Small intestine (tissue), 16 donors: ENCODE measurements at places on chromosomes 3 and 15.
A peak's percentile ranks its signal among the peaks of the same experiment; 100 is the strongest.

- no peaks in the 10 kb centered on the region for H3K36me3 ChIP-seq
- no peak overlapping the region for H3K4me3 ChIP-seq
- no peaks in the 10 kb centered on the region for H3K27me3 ChIP-seq
- H3K27ac ChIP-seq, result no peak overlapping the region
- no peaks in the 10 kb centered on the region for H3K4me1 ChIP-seq
These were observed 259.3 kb downstream of the ZBBX start for GRCh38 chr3:167120828-167121227.

GRCh38 chr3:66706890-66707289 lies 206.1 kb upstream of the LRIG1 start:
- H3K27me3 ChIP-seq, result no peaks in the 10 kb centered on the region
- H3K4me3 ChIP-seq, result no peak overlapping the region
- H3K4me1 ChIP-seq, result no peaks in the 10 kb centered on the region
- H3K27ac ChIP-seq, result no peak overlapping the region
- H3K36me3 ChIP-seq, result no peaks in the 10 kb centered on the region

DNA sequence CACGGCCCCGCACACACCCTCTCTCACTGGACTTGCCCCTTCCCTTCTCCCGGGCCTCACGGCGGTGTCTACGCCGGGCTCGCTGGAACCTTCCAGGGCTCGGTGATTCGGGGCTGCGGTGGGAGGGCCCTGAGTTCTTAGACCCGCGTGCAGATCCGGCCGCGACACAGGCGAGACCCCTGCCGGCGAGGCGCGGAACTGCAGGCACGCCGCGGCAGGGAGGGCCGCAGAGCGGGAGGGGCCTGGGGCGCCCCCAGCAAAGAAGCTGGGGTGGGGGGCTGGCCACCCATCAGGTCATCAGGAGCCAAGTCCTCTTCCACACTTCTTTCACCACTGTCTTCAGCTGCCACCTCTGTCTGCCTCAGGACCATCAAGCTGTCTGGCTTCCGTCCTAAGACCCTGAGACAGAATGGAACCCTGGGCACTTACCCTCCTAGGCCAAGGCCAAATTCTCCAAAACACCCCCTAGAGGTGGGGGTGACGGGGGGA lies 164.5 kb downstream of the XXYLT1 start:
- no peak overlapping the region for H3K4me3 ChIP-seq
- no peaks in the 10 kb centered on the region for H3K36me3 ChIP-seq
- peak; percentile 25 for DNase-seq
- H3K27ac ChIP-seq, result no peak overlapping the region
- H3K27me3 ChIP-seq, result no peaks in the 10 kb centered on the region

DNA sequence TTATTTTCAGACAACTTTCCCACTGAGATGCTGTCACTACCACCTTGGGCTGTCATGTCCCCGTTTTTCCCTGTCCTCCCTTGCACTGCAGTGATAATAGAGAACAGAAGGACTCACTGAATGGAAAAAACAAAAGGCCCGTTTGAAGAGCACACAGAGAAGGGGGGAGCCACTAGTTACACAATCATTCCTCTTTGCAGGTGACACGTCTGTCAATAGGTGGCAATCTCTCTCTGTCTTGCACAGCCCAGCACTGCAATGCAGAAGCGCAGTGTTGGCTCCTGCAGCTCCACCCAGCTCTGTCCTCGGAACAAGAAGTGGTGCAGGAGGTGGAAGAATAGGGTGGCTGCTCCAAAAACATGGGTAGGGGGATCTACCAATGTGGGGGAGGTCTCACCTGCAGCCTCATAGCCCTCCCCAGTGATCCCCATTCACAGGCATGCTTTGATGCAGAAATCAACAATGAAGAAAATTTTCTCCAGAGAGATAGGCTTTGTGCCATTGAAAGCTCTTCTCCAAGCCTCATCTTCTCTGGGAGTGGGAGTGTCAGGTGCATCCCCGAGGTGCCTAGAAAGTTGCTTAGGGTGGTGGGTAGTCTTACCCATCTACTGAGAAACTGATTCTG lies 31.8 kb downstream of the FSTL1 start:
- no peak overlapping the region for H3K4me3 ChIP-seq
- peak; percentile 77 for DNase-seq
- H3K27me3 ChIP-seq, result no peaks in the 10 kb centered on the region
- no peaks in the 10 kb centered on the region for H3K36me3 ChIP-seq
- peaks cover 2% of the 10 kb centered on the region for H3K4me1 ChIP-seq

DNA sequence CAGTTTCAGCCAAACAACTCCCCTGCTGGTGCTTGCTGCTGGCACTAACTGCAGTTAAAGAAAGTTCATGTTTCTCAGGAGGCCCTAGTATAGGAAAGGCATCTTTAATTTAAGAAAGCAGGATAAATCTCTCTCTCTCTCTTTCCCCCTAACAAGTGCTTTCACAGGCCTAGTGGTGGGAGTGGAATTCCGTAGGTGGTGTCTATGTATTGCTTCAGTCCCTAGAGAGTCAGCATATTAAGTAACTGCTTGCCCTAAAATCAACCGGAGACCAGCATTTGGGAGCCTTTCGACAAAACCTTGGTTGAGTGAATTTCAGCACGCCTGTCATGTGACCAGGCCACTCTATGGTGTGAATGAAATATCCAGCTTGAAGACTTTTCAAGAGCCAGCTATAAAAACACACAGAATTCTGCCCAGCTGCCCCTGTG lies 169.2 kb upstream of the TGFBR2 start:
- no peaks in the 10 kb centered on the region for H3K27me3 ChIP-seq
- no peak for DNase-seq
- H3K36me3 ChIP-seq, result no peaks in the 10 kb centered on the region
- H3K27ac ChIP-seq, result no peak overlapping the region
- H3K4me1 ChIP-seq, result no peaks in the 10 kb centered on the region
